ENCODE measurements at places on chromosomes 5 and 9. TPM values are rescaled to one million over a fixed set of nuclear protein-coding genes. Genes with fewer than 3 reads are reported as not detected.

Gene SHB
- 1.2 TPM for polyA plus RNA-seq

Gene SLC25A46
- 14.1 TPM for polyA plus RNA-seq

Gene CDC20B
- not detected for polyA plus RNA-seq

Gene SREK1IP1
- polyA plus RNA-seq = 17.0 TPM

Gene HMMR
- 0.65 TPM for polyA plus RNA-seq

Gene TERT
- 0.53 TPM for polyA plus RNA-seq

DNA sequence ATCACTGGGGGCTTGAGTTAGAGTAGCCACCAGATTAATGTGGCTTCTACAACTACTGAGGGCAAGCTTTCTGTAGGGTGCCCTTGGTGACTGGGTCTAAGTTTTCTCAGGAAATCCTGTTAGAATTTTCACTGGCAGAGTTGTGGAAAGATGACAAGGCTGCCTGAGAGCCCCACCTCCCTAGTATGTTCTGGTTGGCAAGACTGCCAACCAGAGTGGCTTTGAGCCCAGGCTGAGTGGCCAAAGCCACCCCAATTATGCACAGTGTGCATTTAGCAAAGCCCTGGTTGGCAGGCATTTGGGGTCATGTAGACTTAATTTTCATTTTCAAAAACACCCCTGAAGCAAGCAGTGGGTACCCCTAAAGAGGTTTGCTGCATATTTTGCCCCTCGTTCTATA lies 136.7 kb upstream of the HAPLN1 start:
- no peak overlapping the region for H3K4me3 ChIP-seq
- no peaks in the 10 kb centered on the region for H3K4me1 ChIP-seq
- H3K36me3 ChIP-seq = no peaks in the 10 kb centered on the region
- H3K27ac ChIP-seq = no peak overlapping the region

GRCh38 chr9:84669288-84670137 lies at the start of gene NTRK2:
Gene NTRK2 (plus strand): TSS chr9:84669729. CDS start chr9:84670749, 1,020 bp downstream.
- peaks cover 35% of the 10 kb centered on the region for H3K4me1 ChIP-seq
- peak; percentile 75 for DNase-seq
- H3K36me3 ChIP-seq = no peaks in the 10 kb centered on the region
- peaks cover 32% of the 10 kb centered on the region for H3K27me3 ChIP-seq
- H3K4me3 ChIP-seq = peak within 1 kb of the TSS; percentile 39

DNA sequence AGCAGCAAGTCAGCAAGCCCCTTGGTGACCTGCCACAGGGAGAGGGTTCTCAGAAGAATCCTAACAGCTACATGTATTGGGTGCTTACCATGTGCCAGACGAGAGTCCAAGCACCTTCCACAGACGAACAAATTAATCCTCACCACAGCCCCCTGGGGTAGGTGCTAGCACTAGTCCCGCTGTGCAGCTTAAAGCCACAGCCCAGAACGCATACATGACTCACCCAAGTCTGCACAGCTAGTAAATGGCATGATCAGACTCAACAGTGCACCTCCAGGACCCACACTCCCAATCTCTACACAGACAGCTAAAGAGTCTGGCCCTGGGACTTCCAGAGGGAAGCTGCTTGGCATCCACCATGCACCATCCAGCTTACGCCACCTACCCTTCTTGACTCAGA lies 111.5 kb downstream of the PAX5 start:
- no peaks in the 10 kb centered on the region for H3K36me3 ChIP-seq
- no peaks in the 10 kb centered on the region for H3K4me1 ChIP-seq
- H3K27ac ChIP-seq = no peak overlapping the region
- no peak overlapping the region for H3K4me3 ChIP-seq
- no peaks in the 10 kb centered on the region for H3K27me3 ChIP-seq

DNA sequence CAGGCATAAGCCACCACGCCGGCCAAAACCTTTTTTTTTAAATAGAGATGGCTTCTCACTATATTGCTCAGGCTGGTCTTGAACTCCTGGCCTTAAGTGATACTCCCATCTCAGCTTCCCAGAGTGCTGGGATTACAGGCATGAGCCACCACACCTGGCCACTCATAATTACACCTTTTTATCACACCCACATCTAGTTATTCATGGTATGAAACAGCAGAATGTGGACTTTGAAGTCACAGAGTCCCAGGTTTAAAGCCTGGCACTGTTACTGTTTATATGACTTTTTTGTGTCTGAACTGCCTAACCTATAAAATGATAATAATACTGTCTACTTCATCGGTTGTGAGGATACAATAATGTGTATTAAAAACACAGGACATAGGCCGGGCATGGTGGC lies 23.1 kb downstream of the ZNF346 start:
- H3K4me1 ChIP-seq = no peaks in the 10 kb centered on the region
- peaks cover 81% of the 10 kb centered on the region for H3K36me3 ChIP-seq
- DNase-seq = no peak
- no peak overlapping the region for H3K4me3 ChIP-seq
- no peaks in the 10 kb centered on the region for H3K27me3 ChIP-seq

DNA sequence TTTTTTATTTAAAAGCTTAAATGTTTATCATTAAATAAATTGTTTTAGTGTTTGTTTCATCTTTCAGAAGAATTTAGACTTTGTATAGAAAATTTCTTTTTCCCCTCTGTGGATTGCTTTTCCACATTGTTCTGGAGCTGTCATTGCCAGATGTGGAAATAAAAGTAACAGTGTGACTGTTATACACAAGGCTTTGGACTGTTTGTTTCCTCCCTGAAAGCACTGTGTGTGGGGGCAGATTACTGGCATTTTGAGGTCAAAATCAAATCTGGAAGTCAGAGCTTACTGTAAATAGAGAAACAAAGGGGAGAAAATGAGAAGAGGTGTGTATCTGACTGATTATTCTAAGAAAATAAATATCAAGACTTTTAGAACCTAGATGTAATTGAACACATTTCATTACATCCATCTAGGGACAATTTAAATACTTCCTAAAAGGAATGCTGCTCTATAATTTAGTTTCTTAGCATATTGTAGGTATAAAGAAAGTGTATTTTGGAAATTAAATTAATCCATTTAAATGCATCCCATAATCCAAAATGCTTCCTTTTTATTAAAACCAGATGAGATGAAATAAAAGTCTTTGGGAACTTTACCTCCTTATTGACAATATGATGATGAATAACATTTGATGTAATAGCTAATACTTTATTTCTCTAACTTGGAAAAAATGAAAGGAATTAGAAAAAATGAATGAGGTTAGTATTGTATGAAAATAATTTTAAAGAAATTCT lies 51.9 kb downstream of the ERCC6L2 start:
- no peak overlapping the region for H3K27ac ChIP-seq
- peaks cover 6% of the 10 kb centered on the region for H3K4me1 ChIP-seq
- no peaks in the 10 kb centered on the region for H3K27me3 ChIP-seq
- no peak for DNase-seq

- H3K27me3 ChIP-seq = no peaks in the 10 kb centered on the region
- H3K27ac ChIP-seq = no peak overlapping the region
Observed at GRCh38 chr9:136232969-136233368, 12.6 kb downstream of the QSOX2 start.

DNA sequence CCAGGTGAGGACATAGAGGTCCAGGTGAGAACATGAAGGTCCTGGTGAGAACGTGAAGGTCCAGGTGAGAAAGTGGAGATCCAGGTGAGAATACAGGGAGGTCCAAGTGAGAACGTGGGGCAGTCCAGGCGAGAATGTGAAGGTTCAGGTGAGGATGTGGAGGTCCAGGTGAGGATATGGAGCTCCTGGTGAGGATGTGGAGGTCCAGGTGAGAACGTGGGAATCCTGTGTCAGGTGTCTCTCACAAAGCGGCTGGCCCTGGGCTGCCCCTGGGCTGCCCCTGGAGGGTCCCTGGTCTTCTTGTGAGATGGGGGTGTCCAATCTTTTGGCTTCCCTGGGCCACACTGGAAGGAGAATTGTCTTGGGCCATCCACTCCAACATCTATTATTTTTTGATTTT lies 133.4 kb downstream of the MRPL36 start:
- H3K27ac ChIP-seq = no peak overlapping the region
- peaks cover 15% of the 10 kb centered on the region for H3K4me1 ChIP-seq
- no peak for DNase-seq
- no peaks in the 10 kb centered on the region for H3K36me3 ChIP-seq
- peaks cover 85% of the 10 kb centered on the region for H3K27me3 ChIP-seq

Measured in spleen (tissue), 13 donors.